ENCODE measurements at places on chromosomes 12 and 14.

DNA sequence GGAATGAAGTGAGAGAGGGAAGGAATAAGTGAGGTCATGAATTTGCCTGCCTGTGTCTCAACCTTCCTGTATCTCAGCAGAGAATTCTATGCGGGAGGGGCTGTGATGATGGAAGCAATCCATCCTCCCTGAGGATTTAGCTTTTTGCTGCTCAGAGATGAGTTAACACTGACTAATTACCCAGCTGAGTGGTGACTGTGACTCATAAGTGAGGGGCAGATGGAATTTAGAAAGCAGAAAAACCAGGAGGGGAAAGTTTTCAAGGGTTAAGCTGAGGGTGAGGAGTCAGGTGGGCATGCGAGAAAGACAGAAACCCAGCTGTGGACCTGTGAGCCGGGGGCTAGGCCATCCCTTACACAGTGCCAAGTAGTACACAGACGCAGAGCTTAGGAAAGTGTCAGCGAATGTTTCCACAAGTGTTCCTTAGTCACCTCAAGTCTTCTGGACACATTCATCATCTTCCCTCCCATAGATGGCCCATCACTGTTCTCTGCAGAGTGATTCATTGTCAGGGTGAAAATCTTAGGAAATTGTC lies 277.9 kb downstream of the IPO8 start:
- no peak for DNase-seq

- DNase-seq, result peak; percentile 55
Observed at GRCh38 chr14:92263681-92264080, 59.3 kb upstream of the SLC24A4 start.

GRCh38 chr12:96327346-96327745 lies 72.9 kb downstream of the CDK17 start:
- DNase-seq, result no peak

DNA sequence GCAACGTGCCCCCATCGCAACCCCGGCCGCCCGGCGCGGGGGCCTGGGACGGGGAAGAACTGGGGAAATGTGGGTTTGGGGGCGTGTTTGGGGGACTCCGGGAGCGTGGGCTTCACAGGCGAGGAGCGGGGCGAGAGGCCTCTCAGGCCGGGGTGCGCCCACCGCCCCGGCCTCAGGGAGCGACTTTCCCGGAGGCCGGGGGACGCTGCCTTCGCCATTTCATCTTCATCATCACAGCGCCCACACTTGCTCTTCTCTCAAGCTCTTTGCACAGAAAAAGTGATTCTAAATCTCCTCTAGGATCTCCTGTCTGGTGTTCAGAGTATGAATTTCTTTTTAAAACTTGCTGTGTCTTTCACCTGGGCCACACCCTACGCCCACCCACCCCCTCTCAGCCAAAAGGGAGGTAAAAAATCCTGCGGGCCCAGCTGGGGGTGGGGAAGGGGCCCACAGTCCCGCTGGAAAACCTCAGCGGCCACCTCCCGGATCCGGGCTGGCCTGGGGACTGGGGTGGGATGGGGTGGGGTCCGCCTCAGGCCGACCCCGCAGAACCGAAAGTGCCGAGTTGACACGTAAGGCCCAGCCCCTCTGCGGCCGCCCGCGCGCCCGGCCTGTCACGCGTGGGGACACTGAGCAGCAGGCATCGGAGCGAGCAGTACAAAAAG lies 7.4 kb downstream of the CDKN1B start:
- no peak for DNase-seq

GRCh38 chr14:90467501-90467900 lies 70.7 kb downstream of the CALM1 start:
- DNase-seq, result no peak

DNA sequence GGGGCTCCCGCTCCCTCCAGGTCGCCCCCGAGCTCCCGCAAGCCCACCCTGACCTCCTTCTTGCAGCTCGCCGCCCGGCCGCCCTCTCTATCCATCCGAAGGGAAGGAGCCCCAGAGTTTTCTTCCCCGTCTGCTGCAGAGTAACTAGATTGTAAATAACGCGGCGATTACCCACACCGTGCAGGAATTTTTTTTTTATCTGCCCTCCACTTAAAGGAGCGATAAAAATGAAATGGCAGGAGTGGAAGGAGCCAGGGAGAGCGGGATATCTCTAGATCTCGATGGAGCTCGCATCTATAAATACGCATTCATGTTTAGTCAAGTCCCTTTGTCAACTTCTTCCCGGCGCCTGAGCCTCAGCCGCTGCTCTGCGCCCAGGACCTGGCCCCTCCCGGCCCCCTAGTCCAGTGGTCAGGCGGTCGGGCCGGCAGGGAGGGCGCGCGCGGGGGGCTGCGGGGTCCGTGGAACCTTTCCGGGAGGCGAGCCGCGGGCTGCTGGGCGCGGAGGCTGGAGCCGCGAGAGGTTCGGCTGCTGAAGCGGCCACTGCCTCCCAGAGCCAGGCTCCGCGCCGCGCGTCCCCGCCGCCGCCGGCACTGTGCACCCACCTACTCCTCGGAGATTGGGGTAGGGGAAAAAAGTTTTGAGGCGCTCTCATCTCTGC lies 386.0 kb downstream of the BCAT1 start:
- DNase-seq, result no peak

- DNase-seq, result no peak
Observed at GRCh38 chr14:59342516-59343484, 122.4 kb downstream of the GPR135 start.

GRCh38 chr14:92973261-92973797 lies 50.4 kb downstream of the CHGA start:
- peak; percentile 85 for DNase-seq

GRCh38 chr12:559208-559905 lies 99.6 kb downstream of the B4GALNT3 start:
- no peak for DNase-seq

DNA sequence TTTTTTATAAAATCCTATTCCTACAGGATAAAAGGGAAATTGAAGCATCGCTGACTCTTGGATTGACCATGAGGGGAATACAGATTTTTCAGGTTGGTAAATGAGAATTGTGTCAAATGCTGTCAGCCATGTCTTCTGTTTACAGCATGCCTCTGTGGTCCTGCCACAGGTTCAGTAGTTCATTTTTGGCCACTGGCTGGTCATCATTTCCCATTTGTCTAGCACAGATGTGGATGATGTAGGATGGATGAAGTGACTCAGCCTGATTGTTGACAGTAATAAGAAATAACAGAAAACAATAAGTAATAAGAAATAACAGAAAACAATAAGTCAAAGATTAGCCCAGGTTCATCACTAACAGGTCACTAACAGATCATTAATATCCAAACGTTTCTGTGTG lies 59.8 kb downstream of the FRMD6 start:
- no peak for DNase-seq

DNA sequence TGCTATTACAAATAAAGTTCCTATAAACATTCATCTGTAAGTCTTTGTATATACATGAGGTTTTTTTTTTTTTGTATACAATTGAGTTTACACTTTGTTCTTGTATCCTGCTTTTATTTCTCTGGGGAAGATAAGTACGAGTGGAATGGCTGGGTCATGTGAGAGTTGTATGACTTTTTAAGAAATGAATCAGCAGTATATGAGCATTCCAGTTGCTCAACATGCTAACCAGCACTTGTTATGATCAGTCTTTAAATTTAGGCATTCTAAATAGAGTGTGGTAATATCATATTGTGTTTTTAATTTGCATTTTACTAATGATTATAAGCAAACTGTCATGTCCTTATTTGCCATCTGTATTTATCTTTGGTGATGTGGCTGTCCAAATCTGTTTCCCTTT lies 44.7 kb upstream of the AMIGO2 start:
- DNase-seq, result no peak

DNA sequence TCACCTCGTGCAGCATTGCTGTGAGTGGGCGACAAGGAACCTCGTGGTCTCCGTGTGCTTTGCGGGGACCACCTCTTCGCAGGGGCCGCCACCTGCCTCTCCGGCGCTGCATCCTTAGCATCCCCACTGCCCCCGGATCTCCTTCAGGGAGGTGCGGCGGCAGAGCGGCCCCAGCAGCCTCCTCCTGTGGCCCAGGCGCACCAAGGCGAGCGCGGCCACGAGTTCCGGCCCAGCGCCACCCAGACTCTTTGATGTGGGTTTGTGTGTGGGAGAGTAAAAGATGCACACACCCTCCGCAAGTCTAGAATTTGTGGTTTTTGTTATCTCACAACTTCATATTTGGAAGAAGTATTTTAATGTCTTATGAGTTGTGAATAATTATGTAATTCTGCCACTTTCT lies 118.8 kb upstream of the DIO3 start:
- no peak for DNase-seq

- no peak for DNase-seq
Observed at GRCh38 chr12:99911967-99912366, 72.8 kb downstream of the ANKS1B start.

DNA sequence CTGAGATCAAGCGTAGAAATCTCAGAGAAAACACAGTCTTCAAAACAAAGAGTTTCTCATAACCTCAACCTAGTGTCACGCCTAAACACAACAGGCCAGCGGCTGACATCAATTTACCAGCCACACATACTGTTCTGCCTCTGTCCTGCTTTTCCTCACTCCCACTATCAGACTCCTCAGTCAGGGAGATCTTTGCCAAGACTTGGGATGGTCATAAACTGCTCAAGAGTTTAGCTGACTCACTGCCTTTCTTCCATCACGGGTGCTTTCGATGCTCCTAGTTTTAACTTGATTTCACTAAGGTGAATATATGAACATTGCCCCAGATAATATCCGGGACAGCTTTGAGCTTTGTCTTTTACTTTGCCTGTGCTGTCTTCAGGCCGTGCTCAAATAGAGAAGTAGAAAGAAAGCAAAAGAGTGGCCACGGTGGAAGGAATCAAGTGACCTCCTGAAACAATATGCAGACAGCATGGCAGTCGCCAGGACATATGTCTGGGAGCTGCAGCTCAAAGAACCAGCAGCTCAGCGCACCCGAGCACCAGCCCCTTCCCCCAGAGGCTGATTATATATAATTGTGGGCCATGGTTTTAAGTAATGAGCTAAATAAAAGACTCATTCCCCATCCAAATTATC lies 12.1 kb downstream of the MDM1 start:
- no peak for DNase-seq

- no peak for DNase-seq
Observed at GRCh38 chr14:28467611-28468010, 299.0 kb upstream of the FOXG1 start.

DNA sequence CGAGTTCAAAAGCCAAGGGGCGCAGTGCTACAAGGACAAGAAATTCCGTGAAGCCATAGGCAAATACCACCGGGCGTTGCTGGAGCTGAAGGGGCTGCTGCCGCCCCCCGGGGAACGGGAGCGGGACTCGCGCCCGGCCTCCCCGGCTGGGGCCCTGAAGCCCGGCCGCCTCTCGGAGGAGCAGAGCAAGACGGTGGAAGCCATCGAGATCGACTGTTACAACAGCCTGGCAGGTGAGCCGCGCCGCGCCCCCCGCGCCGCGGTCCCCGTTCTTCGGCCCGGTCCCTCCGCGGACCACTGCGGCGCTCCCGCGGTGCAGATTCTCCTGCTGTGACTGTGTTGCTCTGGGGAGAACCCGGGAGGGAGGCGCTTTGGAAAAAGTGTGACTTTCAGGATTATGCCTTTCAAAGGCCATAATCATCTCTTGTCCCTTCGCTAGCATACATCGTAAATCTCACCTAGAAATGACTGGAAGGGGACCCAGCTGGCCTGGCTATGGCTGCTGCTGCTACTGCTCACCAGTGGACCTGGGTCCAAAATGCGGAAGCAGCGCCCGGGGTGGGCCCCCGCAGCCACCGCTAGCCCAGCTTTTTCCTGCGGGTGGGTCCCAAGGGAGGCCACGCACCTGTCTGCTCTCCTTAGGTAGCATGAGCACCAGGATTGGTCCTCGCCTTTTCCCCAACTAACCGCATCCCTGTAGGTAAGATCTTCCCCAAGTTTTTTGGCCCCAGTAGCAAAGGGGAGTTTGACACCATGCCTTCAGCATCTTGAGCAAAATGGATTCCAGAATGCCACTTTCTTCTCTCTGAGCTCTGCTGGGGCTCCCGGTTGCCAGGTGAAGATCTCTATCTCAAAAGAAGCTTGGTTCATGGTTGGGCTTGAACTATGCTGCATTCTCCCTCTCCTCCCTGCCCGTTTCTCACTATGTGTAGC lies 853 bp downstream of the TTC9 start:
- no peak for DNase-seq

DNA sequence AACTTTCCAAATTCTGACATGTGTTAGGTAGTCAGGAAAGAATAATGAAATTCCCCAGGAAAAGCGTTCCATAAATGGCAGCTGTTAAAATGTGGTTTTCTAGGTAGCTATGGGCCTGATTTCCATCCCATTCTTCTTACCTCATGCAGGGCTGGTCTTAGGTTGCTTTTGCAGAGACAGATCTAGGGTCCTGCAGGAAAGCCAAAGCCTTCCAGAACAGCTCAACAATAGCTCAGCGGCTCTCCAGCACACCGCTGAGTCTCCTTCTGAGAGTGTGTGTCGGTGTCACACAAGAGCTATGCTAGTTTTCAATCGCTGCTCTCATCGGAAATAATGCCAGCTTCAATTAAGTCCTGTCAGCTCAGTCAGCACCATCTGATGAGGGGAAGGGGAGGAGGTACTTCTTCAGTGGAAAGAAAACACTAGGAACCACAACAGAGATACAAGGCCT lies 106.7 kb downstream of the TMEM30B start:
- DNase-seq, result no peak

Measured in cardiac septum (tissue), 1 donor.